Activated T-cell treated with anti-CD3 and anti-CD28 coated beads, Interleukin-2, amount 50 U/mL, for 72 hours (primary cell): ENCODE measurements at places on chromosomes 13 and 19. TPM values are rescaled to one million over a fixed set of nuclear protein-coding genes. Genes with fewer than 3 reads are reported as not detected.

TINCR gene
- total RNA-seq: 0.93 TPM

DNA sequence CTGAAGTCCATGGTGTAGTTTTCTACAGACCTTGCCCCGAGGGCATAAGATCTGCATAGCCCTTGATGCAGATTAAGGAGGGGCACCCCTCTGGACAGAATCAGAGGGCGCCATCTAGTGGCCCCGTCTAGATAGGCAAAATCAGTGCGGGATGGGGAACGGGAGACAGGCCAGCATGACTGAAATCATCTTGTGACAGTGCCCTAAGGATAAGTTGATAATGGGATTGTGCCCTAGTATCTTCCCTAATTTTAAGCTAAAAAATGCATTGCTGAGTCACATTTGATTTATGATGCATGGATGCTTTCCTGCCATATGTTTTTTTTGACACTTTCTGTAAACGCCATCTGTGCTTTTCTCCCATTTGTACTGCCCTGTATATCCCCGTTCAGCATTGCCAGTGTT, 19.0 kb upstream of the GPI start:
- peaks cover 22% of the 10 kb centered on the region for H3K4me1 ChIP-seq
- peaks cover 5% of the 10 kb centered on the region for H3K36me3 ChIP-seq
- H3K27ac ChIP-seq: no peak overlapping the region

DNA sequence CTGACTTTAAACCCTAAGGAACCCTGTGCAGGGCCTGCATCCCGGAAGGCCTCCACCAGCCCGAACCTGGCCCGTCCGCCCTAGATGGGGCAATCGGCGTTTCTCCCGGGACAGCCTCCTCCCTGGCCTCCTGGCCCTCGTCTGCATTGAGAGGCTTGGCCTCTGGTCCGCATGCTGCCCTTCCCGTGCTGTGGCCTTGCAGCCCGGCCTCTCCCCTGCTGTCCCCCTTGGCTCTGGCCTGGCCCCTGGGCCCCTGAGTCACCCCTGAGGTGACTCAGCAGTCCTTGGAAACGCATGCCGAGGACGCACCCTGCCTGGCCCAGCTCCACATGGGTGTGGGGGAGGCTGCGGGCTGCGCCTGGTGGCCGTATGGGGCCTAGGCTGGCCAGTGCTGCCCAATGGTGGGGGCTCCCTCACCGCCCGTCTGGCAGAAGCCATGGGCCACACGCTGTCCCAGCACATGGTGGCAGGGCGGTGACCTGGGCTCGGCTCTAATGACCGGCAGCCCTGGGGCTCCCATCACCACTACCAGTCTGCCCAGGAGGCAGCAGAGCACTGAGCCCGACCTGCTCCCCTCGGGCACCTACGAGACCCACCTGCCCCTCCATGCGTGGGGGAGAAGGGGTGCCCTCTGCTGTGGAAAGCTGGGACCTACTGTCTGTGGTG, 25.7 kb downstream of the SH3GL1 start:
- peaks cover 80% of the 10 kb centered on the region for H3K4me1 ChIP-seq
- no peaks in the 10 kb centered on the region for H3K36me3 ChIP-seq
- no peak overlapping the region for H3K4me3 ChIP-seq

DNA sequence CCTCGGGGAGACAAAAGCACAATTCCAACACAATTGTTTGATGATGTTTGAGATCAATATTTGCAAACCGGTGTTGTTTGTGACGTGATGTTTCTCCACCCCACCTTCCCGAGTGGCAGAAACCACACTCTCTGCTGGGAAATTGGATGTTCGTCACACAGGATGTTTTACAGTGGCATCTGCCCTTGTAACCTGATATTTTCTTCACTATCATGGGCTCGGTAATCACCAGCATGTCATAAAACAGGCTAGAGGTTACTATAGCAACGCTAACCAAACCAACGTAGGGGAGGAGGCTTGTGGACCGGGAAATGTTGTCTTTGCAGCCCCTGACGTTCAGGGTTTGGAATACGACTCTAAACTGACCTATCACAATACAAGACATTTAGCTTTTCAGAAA, 454.5 kb downstream of the IRS2 start:
- H3K36me3 ChIP-seq: no peaks in the 10 kb centered on the region
- H3K27me3 ChIP-seq: peaks cover 4% of the 10 kb centered on the region
- DNase-seq: no peak
- H3K27ac ChIP-seq: no peak overlapping the region

- H3K36me3 ChIP-seq: no peaks in the 10 kb centered on the region
- no peak overlapping the region for H3K4me3 ChIP-seq
- H3K27ac ChIP-seq: no peak overlapping the region
- no peak for DNase-seq
- peaks cover 10% of the 10 kb centered on the region for H3K4me1 ChIP-seq
- H3K27me3 ChIP-seq: no peaks in the 10 kb centered on the region
Observed at GRCh38 chr13:39699274-39699673, 43.8 kb downstream of the COG6 start.

GRCh38 chr19:45971260-45971902, 2.3 kb downstream of the NOVA2 start:
- H3K36me3 ChIP-seq: peaks cover 1% of the 10 kb centered on the region
- H3K4me1 ChIP-seq: peaks cover 18% of the 10 kb centered on the region
- H3K27me3 ChIP-seq: peaks cover 77% of the 10 kb centered on the region
- no peak overlapping the region for H3K4me3 ChIP-seq
- DNase-seq: no peak
- H3K27ac ChIP-seq: no peak overlapping the region

DNA sequence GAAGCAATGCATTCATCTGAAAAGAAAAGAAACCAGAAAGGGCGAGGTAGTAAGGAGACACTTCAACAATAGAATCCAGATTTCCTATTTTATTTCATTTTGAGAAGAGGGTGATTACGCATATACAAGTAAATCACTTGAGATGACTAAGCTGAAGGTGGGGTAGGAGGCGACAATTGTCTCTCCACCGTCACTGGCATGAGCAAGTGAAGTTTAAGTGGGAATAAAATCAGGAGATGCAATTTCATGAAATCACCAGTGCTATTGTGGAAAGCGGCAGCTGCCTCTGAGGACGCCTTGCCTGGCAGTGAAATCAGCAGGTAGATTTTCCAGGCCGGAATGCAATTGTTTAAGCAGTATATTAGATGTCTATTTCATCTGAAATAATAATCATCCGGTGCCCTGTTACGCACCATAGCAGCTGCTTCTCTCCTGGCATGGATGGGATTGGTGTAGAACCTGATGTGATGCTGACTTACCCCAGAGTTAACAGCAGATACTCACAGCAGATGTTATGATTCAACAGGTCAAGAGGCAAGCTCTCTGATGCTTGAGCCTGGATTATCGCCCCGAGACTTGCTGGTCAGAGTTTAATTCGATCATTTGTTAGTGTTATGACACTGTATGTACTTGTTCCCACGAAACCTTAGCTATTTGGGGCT, 64.3 kb downstream of the RASL11A start:
- DNase-seq: no peak
- no peak overlapping the region for H3K27ac ChIP-seq
- peaks cover 13% of the 10 kb centered on the region for H3K4me1 ChIP-seq
- H3K27me3 ChIP-seq: peaks cover 12% of the 10 kb centered on the region

GRCh38 chr13:113208421-113209335, at the start of gene PCID2:
PCID2 (minus strand) TSS chr13:113208669; CDS start chr13:113208634, 35 bp downstream.
- peaks cover 17% of the 10 kb centered on the region for H3K36me3 ChIP-seq
- H3K27me3 ChIP-seq: no peaks in the 10 kb centered on the region
- peak within 1 kb of the TSS; percentile 93 for H3K4me3 ChIP-seq
- peak within 1 kb of the TSS; percentile 79 for H3K27ac ChIP-seq
- DNase-seq: peak; percentile 95

DNA sequence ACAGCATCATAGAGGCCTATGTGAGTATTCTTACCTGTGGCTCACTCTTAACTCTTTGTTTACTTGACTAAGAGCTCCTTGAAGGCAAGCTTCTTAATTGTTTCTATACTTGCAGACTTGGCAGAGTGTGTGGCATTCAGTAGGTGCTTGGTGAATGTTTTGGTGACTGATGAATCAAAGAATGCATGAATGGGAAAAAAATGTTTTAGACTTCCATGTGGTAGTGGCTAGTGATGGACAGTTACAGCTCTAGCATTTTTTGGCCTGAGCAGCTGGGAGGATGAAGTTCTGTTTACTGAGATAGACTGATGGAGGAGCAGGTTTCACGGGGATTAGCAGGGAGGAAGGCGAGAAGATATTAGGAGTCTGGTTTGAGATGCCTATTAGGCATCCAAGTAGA, 13.6 kb downstream of the HAS1 start:
- H3K27me3 ChIP-seq: no peaks in the 10 kb centered on the region
- peaks cover 14% of the 10 kb centered on the region for H3K36me3 ChIP-seq
- DNase-seq: no peak

DNA sequence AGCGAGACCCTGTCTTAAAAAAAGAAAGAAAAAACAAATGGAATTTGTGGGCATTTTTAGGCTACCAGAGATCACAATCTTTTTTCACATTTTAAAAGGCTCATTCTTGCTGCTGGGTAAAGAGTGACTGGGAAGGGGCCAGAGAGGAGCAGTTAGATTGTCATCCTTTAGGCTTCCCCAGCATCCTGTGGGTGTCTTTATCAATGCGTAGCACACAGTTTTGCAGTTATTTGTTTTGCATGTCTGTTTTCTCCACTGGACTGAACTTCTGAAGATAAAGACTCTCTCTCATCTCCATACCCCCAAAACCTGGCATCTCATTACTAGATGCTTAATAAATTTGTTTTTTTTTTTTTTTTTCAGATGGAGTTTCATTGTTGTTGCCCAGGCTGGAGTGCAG, 2.1 kb upstream of the UTP14C start:
- H3K36me3 ChIP-seq: peaks cover 19% of the 10 kb centered on the region
- H3K4me1 ChIP-seq: peaks cover 21% of the 10 kb centered on the region
- H3K27me3 ChIP-seq: no peaks in the 10 kb centered on the region
- DNase-seq: no peak
- H3K4me3 ChIP-seq: no peak overlapping the region

NAPA gene
- total RNA-seq: 71.5 TPM

DNA sequence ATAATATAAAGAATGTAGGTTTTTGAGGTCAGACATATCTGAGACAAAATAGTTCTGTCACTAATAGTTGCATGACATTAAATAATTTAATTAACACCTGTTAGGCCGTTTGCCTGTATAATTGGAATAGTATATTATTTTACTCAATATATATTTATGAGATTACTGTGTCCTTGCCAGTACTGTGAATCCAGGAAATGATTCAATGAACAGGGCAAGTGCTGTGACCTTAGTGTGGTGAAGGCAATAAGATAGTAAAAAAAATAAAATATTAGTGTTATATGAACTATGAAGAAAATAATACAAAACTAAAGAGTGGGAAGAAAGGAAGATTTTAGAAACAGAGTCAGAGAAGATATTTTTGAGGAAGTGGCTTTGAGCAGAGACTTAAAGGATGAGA, 403.7 kb downstream of the PCDH9 start:
- no peaks in the 10 kb centered on the region for H3K27me3 ChIP-seq
- no peaks in the 10 kb centered on the region for H3K36me3 ChIP-seq
- H3K4me1 ChIP-seq: no peaks in the 10 kb centered on the region
- no peak overlapping the region for H3K4me3 ChIP-seq
- no peak overlapping the region for H3K27ac ChIP-seq
- DNase-seq: no peak

DNA sequence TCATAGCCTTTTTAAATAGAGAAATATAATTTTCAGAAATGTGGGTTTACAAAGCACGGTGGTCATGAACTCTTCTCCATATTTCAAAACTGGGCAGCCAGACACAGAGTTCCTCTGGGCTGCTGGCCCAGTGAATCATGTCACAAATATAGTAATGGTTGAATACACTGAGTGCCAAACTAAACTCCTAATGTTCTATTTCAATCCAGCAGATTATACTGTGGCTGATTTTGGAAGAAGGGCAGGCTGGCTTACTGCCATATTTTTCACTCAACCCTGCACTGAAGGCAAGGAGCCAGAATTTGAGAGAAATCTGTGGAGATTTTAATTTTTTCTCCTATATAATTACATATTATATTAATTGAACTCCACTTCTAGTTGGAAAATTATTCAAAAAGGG, 17.0 kb upstream of the PRR20A start:
- H3K36me3 ChIP-seq: no peaks in the 10 kb centered on the region
- H3K4me3 ChIP-seq: no peak overlapping the region
- no peak overlapping the region for H3K27ac ChIP-seq
- no peaks in the 10 kb centered on the region for H3K4me1 ChIP-seq

DNA sequence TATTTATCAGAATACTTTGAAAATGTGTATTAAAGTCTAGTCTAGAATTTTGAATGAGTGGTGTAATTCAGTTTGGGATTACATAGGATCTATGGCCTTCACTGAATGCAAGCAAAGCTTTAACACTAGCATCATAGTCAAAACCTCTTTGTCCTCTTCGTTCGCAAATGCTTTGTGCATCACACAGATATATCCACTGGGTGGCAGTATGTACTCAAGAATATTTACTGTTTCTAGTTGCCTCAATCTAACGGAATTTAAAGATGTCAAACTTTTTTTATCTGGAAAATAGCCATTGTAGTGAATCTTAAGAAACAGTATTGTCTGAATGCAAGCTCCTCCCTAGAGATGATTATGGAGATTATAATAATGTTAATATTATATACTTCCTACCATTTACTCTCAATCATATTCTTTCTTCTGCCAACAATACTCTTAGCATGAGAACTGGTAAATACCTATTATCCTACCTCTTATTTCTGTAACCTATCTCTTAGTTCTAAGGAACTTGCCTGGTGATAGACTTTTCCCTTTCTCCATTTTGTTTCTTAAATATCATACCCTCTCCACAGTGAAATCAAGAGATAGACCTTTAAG, 25.8 kb downstream of the LACC1 start:
- no peaks in the 10 kb centered on the region for H3K27me3 ChIP-seq
- no peak overlapping the region for H3K27ac ChIP-seq
- DNase-seq: peak; percentile 8
- no peaks in the 10 kb centered on the region for H3K36me3 ChIP-seq
- H3K4me1 ChIP-seq: peaks cover 6% of the 10 kb centered on the region

- H3K36me3 ChIP-seq: peaks cover 1% of the 10 kb centered on the region
- H3K4me3 ChIP-seq: no peak overlapping the region
- no peak overlapping the region for H3K27ac ChIP-seq
Observed at GRCh38 chr13:95226932-95227695, 74.1 kb downstream of the ABCC4 start.

GRCh38 chr13:110784704-110785103, 71.2 kb downstream of the ING1 start:
- H3K27ac ChIP-seq: no peak overlapping the region
- peaks cover 6% of the 10 kb centered on the region for H3K36me3 ChIP-seq
- H3K27me3 ChIP-seq: peaks cover 13% of the 10 kb centered on the region

- H3K27me3 ChIP-seq: peaks cover 46% of the 10 kb centered on the region
- H3K27ac ChIP-seq: no peak overlapping the region
- no peaks in the 10 kb centered on the region for H3K36me3 ChIP-seq
- DNase-seq: no peak
Observed at GRCh38 chr13:60211548-60211947, 47.8 kb upstream of the DIAPH3 start.

GRCh38 chr19:49106648-49107135, 7.5 kb upstream of the LIN7B start:
- H3K27me3 ChIP-seq: no peaks in the 10 kb centered on the region
- peaks cover 20% of the 10 kb centered on the region for H3K36me3 ChIP-seq
- peak; percentile 67 for DNase-seq
- H3K4me1 ChIP-seq: no peaks in the 10 kb centered on the region
- no peak overlapping the region for H3K27ac ChIP-seq
- no peak overlapping the region for H3K4me3 ChIP-seq

CYP4F12 gene
- total RNA-seq: 0.16 TPM
